Thoracic aorta (tissue), 2 donors: ENCODE measurements at places on chromosomes 11 and 22.

GRCh38 chr11:122656631-122657101 is 1.1 kb downstream of the UBASH3B start:
- no peak for DNase-seq

DNA sequence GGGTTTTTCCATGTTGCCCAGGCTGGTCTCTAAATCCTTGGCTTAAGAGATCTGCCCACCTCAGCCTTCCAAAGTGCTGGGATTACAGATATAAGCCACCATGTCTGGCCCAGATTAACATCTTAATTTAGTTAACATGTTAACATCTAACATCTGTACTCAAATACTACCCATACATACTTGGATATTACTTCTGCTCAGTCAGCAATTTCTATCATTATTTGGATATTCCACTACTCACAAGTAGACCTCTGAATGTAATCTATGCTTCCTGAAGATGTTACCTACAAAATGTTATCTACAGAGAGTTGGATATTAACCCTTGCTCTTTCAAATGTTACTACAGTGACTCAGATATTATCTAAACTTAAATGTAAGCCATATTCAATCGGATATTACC is 4.0 kb downstream of the CCKBR start:
- no peak for DNase-seq

DNA sequence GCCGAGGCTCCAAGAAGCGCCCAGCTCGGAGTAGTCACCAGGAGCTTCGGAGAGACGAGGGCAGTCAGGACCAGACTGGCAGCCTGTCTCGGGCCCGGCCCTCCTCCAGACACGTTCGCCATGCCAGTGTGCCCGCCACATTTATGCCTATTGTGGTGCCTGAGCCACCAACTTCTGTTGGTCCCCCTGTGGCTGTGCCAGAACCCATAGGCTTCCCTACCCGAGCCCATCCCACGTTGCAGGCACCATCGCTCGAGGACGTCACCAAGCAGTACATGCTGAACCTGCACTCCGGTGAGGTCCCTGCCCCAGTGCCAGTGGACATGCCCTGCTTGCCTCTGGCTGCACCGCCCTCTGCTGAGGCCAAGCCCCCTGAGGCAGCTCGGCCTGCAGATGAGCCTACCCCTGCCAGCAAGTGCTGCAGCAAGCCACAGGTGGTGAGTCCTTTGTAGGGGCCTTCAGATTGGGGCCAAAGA is 3.4 kb downstream of the ARHGEF17 start:
- DNase-seq = no peak

DNA sequence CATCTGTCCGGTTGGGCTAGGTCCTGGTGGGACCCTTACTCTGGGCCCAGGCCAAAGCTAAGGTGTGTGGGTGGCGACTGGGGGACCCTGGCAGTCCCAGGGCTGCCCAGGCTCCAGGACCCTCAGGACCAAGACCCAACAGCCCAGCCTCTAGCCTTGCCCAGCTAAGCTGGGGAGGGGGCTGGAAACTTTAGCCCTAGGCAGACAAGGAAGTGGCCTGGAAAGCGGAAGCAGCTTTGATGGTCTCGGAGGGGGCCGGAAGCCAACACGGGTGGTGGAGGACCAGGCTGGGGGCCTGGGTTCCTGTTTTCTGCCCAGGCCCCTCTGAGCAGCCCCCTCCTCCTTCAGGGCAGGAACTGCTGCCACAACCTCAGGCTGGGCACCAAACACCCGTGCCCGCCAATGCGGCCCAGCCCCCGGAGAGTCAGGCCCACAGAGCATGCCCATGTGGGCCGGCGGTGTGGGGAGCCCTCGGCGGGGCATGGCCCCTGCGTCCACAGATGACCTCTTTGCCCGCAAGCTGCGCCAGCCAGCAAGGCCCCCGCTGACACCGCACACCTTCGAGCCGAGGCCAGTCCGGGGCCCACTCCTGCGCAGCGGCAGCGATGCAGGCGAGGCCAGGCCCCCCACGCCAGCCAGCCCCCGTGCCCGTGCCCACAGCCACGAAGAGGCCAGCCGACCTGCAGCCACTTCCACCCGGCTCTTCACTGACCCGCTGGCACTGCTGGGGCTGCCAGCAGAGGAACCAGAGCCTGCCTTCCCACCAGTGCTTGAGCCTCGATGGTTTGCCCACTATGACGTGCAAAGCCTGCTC is 2.8 kb downstream of the SIPA1 start:
- no peak for DNase-seq

DNA sequence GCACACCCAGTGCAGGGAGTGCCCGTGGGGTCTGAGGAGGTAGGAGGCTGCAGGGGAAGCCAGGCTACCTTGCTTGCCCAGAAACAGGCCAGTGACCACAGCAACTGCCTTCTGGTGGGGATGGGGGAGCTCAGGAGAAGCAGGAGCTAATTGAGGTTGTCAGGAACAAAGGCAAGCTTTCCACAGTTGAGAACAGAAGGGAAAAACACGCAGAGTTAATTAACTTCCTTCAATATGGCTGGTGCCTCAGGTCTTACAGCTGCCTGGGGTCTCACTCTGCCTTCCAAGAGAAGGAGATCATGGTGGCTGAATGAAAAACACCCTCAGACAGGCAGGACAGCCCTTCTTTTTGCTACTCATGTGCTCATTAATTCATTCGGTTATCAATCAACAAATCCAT is 127.9 kb upstream of the SYT13 start:
- no peak for DNase-seq

GRCh38 chr11:122874991-122875390 is 7.6 kb upstream of the JHY start:
- DNase-seq = no peak

- no peak for DNase-seq
Observed at GRCh38 chr11:69822676-69823494, 3.7 kb upstream of the FGF3 start.

GRCh38 chr11:103112364-103112763 is 3.1 kb downstream of the DYNC2H1 start:
- DNase-seq = no peak

- no peak for DNase-seq
Observed at GRCh38 chr22:37043828-37044538, 7.6 kb upstream of the KCTD17 start.

- DNase-seq = no peak
Observed at GRCh38 chr11:13538044-13538443, 42.2 kb upstream of the PTH start.

DNA sequence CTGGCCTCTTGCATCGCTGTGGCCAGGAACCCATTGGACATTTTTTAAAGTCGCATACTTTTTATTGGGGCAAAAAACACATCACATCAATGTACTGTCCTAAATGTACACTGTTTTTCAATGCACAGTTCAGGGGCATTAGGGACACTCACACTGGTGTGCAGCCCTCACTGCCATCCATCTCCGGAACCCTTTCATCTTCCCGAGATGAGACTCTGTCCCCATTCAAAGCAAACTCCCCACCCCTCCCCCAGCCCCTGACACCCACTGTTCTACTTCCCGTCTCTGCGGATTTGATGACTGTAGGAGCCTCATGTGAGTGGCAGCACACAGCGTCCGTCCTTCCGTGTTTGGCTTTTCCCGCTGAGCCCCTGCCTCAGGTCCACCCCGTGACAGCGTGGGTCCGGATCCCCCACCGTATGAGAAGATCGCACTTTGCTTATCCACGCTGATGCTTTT is 41.8 kb upstream of the TH start:
- DNase-seq = no peak

GRCh38 chr11:75524665-75525432 is 892 bp downstream of the GDPD5 start:
- no peak for DNase-seq

DNA sequence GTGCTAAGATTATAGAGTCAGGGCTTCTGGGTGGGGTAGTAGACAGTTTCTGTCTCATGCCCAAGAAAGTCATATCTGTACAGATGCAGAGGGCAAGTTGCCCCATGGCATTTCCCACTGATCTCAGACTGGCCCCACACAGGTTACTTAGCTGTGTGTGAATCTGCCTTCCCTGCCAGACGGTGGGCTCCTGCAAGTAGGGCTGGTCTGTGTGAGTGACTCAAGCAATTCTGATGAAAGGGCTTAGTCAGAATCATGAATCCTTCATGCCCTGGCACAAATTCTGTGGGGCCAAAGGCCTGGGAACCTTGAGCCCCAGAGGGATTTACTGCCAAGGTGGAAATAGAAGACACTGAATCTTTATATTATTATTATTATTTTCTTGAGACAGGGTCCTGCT is 30.4 kb downstream of the USH1C start:
- DNase-seq = no peak

GRCh38 chr11:70220920-70221319 is 17.8 kb downstream of the FADD start:
- no peak for DNase-seq

DNA sequence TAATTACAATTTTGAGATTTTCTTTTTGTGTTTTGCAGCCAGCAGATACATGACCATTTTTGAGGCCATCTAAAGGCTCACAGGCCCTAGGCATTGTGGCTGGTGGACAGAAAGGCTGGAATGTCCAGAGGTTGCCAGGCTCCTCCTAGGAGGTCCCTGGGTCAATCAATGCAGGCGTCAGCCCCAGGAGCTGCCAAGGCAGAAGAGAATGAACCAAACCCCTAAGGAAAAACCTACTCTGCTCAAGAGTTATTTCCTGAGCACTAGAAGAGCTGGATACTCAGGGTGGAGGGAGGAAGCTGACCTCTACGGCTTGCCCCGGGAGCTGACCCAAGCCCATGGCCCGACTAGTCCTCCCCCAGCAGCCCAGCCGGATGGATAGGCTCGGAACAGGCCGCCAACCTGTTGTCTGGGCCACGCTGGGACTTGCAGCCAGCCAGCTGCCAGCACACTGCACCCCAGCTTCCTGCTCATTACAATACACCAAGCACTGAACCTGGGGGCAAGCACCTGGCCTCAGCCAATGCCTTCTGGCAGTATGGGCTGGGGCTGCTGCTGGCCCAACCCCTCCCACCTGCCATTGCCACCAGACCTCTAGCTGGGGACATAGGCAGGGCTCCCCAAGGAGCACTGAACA is 5.7 kb upstream of the SCGB1A1 start:
- no peak for DNase-seq

DNA sequence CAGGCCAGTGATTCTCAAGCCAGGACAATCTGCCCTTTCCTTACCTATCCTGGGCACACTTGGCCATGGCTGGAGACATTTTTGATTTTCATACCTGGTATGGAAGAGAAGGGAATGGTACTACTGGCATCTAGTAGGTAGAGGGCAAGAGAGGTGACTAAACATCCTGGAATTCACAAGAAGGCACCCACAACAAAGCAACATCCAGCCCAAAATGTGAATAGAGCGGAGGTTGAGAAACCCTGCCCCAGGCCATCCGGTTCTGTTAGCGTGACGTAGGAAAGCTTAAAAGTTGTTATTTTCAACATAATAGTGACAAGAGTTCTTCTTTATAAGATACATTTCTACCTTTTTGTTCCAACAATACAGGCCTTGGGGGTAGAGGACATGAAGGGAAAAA is 114.9 kb upstream of the ALX4 start:
- DNase-seq = no peak

GRCh38 chr11:118436639-118437207 is 431 bp downstream of the KMT2A start:
- no peak for DNase-seq
